ENCODE measurements at places on chromosomes 1 and 21.

GRCh38 chr1:84849357-84849975 lies 43.5 kb downstream of the LPAR3 start:
- no peak for DNase-seq

DNA sequence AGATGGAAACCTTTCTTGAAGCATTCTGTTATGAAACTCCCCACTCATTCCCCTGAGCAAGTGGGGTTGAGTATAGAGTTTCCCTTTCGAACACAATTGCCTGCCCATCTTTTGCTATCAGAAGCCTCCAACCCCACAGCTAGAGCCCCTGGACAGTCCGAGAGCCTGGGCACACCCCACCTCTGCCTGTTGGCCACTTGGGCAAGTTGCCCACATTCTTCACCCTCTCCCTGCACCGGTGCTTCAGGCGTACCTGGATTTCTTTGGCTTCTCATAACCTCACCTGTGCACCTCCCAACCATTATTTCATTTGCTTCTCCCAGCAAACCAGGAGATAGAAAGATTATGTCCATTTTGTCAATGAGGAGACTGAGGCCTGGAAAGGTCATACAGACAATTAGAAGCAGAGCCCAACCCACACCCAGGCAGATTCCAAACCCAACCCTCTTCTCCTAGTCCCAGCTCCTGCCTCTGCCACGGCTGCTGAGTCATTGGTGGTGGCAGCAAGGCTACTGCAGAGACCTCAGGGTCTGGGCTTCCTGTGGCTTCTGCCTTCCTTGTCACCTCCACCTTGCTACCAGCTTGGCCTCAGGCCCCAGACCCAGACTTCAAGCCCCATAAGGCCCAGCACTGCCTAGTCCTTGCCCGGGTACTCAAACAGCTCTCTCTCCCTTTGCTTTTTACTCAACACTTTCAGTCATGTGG lies 118.7 kb upstream of the ZBTB40 start:
- no peak for DNase-seq

- peak; percentile 25 for DNase-seq
These were observed 36.1 kb upstream of the RGS1 start for GRCh38 chr1:192539297-192540092.

DNA sequence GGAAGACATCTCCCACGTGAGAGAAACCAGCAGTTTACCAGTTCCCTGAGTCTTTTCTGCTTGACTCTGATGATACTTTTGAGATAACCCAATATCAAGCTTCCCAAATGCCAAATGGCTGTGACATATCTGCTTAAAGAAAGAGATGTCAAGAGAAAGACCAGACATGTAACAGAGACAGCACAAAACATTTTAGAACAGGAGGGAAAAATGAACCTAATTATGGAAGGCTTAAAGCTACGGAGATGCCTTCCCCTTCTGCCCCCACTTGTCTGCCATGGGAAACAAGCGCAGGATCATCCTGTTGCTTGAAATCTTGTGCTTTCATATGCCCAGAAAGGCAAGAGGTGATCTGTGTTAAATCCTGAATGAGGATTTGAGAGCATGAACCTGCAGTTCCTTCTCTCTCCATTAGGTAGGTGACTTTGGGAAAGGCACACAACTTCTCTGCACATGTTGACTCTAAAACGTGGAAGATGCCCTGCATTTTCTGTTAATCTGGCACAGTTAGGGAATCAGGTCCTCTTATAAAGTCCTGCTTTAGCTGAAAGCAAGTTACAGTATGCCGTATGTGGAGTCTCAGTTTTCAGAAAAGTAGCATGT lies 46.7 kb upstream of the MTR start:
- no peak for DNase-seq

DNA sequence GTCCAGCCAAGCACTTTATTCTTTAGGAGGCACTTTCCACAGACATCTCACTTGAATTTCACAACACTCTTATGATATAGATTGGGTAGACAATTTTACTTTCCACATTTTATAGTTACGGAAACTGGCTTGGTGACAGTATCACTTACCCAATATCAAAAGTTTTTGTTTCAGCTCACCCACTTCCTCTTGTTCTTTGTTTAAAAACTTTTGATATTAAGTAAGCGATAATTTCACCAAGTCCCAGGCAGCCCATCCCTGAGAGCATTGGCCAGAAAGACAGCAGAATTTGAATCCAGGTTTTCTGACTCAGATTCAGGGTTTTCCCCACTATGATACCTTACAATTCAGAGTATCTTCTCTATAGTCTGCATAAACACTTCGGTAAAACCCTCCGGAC lies 60.0 kb downstream of the LRIG2 start:
- DNase-seq: no peak

DNA sequence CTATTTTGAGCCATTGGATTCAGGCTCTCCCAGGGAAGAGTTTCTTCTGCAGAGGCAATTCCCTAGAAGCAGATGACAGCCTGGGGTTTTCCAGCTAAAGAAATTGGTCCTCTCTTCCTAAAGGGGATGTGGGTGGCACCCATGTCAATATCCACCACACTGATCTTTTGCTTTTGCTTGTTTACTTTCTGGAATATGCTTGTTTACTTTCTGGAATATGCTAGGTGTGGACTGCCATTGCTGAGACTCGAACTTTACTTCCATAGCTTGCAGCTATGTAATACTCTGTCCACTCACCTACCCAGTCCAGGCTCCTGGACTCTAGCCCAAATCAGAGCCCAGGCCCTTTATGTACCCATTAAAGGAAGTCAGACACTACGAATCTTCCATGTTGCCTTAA lies 92.1 kb upstream of the SMYD2 start:
- no peak for DNase-seq

GRCh38 chr1:29121516-29121935 lies 2.2 kb downstream of the TMEM200B start:
- DNase-seq: no peak

GRCh38 chr1:228507961-228508652 lies 20.9 kb downstream of the RNF187 start:
- no peak for DNase-seq

DNA sequence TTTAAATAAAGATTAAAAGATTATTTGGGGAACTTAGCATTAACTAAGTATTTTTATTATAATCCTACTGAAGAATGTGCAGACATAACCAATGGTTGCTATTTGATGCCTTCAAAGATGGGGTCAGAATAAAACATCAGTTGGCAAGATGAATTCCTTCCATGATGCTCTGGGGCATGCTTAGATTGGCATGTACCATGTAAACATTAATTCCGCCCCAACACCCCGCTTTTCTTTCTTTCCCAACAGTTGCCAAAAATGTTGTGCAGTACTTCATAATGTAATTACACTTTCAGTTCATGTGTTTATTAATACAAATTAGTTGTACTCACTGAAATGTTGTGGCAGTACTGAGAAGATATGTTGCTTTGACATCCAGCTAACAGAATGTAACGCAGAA lies 82.6 kb downstream of the SPAG17 start:
- DNase-seq: no peak

DNA sequence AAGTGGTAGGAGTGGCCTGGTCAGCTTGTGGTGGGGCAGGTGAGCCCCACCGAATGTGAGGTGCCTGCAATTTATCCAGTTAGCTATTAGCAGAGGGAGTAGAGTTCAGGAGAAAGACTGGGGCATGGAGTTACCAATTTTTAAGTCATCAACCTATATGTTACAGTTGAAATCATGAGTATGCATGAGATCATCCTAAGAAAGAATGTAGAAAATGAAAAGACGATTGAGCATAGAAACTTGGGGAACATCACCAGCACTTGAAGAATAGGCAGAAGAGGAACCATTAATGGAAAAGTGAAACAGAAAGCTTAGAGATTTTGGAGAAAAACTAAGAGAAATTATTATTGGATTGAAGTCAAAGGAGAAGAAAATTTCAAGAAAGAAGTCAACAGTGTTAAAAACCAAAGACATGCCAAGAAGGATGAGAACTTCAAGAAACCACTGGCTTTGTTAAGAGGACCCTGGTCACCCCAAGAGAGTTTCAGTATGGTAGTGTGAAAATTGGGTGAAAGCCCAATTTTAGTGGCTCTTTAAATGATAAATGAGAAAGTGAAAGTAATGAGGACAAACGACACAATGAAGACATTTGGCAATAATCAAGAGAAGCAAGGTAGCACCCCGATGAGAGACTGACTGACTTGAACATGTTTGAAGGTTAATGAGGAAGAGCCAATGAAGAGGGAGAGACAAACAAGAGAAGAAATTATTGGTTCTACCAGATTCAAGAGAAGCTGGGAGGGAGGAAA lies 36.7 kb downstream of the DNASE2B start:
- DNase-seq: peak; percentile 36

- DNase-seq: no peak
These were observed 3.6 kb downstream of the KIF2C start for GRCh38 chr1:44743211-44743610.

GRCh38 chr1:77047978-77048614 lies 171.1 kb downstream of the PIGK start:
- no peak for DNase-seq

GRCh38 chr1:160085686-160086455 lies 4.5 kb downstream of the KCNJ9 start:
- DNase-seq: peak; percentile 79

DNA sequence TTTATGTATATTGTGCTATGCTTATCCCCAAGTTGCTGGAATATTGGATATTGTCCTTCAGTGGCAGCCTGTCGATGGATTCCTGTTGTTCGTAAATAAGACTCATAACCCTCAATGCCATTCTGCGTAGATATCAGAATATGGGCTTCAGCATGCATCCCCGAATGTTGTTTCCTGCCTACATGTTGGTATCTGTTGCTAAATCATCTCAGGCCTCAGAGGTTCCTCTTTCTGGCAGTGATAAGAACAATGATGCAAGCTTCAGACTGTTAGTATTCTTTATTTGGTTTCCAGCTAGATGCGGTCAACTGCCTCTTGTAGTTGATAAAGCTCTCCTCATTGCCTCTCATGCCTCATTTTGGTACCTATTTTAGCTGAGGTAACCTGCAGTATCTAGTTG lies 2082.6 kb downstream of the MRPL39 start:
- DNase-seq: no peak

GRCh38 chr1:72547412-72547811 lies 265.1 kb upstream of the NEGR1 start:
- DNase-seq: no peak

DNA sequence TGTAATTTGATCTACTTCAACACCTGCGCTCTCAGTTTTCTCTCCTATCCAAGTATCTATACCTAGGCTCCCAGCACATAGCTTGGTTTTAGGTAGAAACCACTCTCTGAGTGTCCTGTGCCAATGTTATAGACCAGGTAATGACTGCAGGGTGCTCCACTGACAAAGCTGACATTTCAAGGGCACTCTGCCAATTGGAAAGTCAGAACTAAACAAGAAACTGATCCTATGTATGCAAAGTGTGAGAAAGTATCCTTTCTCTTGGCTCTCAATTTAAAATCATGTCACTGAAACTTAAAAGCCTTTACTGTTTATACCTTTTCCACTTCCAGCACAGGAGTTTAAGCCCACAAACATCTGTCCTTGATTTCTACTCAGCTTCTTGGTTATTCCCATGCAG lies 45.0 kb upstream of the AIM2 start:
- DNase-seq: no peak

DNA sequence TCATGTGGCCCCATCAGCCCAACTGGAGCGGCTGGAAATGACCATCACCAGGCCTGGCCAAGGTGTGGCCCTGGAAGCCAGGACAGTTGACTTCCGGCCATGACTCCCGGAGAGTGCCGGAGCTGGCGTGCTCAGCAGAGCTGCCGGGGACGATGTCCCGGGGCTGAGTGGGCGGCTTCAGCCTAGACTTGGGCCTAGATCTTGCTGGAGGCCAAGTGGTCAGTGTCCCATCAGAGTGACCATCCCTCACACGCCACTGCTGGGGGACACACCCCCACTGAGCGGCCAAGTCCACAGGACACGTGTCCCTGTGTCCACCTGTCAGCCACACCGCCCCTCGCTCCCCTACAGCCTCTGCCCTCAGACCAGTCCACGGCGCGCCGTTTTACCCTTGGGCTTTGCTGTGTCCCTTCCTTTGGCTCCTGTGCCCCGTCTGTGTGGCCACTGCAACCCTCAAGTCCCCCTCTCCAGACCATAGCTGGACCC lies 4.0 kb downstream of the FAAP20 start:
- DNase-seq: no peak

GRCh38 chr21:41778930-41779600 lies 12.2 kb upstream of the RIPK4 start:
- no peak for DNase-seq

DNA sequence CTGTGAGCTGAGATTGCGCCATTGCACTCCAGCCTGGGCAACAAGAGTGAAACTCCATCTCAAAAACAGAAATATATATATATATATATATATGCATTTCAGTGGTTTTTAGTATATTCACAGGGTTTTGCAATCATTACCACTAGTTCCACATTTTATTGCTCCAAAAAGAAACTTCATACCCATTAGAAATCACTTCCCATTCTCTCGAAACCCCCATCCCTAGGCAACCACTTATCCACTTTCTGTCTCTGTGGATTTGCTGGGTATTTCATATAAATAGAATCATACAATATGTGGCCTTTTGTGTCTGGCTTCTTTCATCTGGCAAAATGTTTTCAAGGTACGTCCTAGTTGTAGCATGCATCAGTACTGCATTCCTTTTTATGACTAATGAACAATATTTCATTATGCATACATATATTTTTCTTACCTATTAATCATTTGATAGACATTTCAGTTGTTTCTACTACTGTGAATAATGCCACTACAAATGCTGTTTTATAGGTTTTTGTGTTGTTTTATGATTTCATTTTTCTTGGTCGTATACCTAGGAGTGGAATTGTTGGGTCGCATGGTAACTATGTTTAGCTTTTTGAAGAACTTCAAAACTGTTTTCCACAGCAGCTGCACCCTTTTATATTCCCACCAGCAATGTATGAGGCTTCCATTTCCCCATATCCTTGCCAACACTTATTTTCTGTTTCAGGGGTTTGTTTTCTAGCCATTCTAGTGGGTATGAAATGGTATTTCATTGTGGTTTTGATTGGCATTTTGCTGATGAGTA lies 95.9 kb downstream of the PHTF1 start:
- DNase-seq: no peak

DNA sequence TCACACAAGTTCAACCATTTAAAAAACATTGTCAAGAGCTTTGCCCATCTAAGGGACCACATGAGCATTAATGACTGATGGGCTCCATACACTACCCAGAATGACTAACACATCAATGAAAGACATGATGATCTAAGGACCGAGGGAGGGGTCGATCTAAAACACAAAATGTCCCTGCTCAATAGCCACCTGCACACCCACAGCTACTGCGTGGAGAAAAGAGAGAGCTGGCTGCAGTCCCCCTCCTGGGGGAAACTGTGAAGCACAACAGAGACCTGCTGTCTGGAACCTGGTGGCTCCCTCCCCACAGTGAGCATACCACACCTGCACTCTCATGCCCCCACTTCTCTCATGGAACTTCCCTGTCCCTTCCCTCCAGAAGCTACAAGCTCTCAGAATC lies 130.1 kb upstream of the ERG start:
- DNase-seq: no peak

DNA sequence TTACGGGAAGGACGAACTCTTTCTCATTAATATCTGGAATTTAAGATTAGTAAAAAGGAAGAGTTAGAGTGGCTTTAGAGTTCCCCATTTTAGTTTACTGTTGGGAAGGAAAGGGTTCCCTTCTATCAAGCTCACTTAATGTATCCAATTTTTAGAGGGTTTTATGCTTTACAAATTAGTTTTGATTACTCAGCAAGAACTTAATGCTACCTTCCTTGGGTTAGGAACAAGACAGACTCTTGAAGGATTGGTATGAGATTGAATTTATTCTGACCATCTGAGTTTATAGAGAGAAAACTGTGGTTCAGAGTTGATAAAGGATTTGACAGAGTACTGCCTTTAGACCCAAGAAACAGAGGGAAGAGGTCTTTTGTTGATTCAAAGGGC lies 29.5 kb upstream of the RGS4 start:
- no peak for DNase-seq

- no peak for DNase-seq
These were observed 797.3 kb downstream of the PLA2G4A start for GRCh38 chr1:187626056-187626455.

All from B cell (primary cell).